Endothelial cell of umbilical vein (primary cell): ENCODE measurements at places on chromosomes 12 and 14. TPM values are rescaled to one million over a fixed set of nuclear protein-coding genes. Genes with fewer than 3 reads are reported as not detected.

GRCh38 chr12:67964456-67964855, 24.8 kb upstream of the IFNG-AS1 start:
- DNase-seq, result no peak

DNA sequence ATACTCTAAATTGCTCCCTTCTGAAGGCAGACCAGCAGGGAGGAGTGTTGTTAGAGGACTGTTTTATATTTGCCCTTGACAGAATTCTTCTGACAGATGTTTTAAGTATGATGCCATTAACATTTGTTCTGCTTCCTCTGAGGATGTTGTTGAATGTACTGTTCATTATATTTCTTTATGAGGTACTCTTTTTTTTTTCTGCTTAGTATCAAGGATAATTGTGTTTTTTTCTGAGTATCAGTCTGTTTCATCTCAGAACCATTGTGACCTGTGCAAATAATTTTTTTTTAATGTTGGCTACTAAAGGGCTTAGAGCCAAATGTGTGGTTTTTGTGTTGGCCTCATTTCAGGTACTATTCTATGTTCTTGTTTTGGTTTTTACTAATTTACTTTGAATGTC, 10.6 kb downstream of the METAP2 start:
- DNase-seq, result peak; percentile 37

DNA sequence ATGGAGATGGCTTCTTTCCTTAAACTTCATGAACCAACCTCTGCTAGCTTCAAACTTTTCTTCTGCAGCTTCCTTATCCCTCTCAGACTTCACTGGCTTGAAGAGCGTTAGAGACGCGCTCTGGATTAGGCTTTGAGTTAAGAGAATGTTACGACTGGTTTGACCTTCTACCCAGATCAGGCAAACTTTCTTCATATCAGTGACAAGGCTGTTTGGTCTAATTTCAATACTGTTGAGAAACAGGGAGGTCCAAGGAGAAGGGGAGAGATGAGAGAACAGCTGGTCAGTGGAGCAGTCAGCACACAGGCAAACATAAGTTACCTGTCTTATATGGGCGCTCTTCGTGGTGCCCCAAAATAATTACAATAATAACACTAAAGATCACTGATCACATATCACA, 14.9 kb downstream of the SCAF11 start:
- no peak for DNase-seq

GRCh38 chr12:8156845-8157244, at the start of gene ZNF705A:
TSS of gene ZNF705A (plus strand) at chr12:8157015. CDS start at chr12:8172626, 15,611 bp downstream.
- DNase-seq, result peak; percentile 87

- no peak for DNase-seq
These were observed 116.0 kb downstream of the PRKCH start for GRCh38 chr14:61437381-61437780.

Gene CLEC7A
- not detected in 2 replicates for polyA plus RNA-seq

Gene GALNT16
- polyA plus RNA-seq, result 0.39 and 0.51 TPM in 2 replicates

Gene NINJ2
- 4.4 and 6.0 TPM in 2 replicates for polyA plus RNA-seq

Gene MFAP5
- 0.29 and 0.39 TPM in 2 replicates for polyA plus RNA-seq
